Stimulated activated CD8-positive, alpha-beta memory T cell treated with anti-CD3 and anti-CD28 coated beads, Interleukin-2, amount 100 ng/mL, for 48 hours (primary cell): ENCODE measurements at places on chromosomes 7 and 10.
A peak's percentile ranks its signal among the peaks of the same experiment; 100 is the strongest.

DNA sequence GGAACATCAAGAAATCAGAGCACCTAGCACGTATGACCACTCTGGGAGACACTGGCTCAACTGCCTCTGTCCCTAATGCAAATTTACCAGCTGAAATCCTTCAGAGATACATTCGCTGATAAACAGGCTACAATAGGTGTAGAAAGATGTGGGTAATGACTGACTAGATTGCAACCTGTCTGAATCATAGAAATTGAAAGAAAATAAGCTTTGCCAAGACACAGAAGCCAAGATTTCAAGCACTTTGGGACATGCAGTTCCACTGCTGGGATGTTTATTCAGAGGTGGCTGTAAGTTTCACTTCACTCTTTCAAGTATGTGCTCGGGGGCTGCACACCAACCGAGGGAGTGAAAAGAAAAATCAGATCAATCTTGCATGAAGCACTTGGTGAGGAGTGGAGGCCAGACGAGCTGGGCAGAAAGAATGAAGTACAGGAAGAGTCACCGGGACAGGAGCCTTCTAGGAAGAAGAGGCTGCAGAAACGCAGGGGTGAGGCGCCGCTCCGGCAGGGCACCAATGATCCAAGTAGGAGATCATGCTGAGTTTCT, 276.7 kb downstream of the PARD3 start:
- DNase-seq = no peak

GRCh38 chr10:13439313-13440184, 89.3 kb downstream of the BEND7 start:
- no peak for DNase-seq

DNA sequence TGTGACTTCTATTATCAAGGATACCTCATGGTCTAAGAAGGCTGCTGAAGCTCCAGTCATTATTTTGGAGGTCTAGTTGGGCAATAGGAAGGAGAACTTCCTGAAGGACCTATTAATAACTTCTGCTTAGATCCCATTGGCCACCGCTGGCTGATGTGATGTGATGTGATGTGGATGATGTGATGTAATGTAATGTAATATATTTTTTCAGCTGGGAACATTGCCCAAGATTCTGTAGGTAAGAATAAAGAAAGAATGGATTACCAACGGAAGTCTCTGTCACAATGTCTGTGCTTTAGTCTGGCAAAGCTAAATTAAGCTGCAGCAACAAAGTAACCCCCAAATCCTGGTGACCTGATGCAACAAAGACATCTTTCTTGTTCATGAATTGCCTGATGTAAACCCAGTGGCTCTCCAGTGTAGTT, 233.7 kb downstream of the PTEN start:
- no peak for DNase-seq

GRCh38 chr7:138865843-138866242, 67.8 kb upstream of the ATP6V0A4 start:
- no peak for DNase-seq

- DNase-seq = no peak
These were observed 83.6 kb downstream of the CFAP58 start for GRCh38 chr10:104437226-104437625.

GRCh38 chr10:79336739-79337138, 10.5 kb upstream of the PPIF start:
- DNase-seq = no peak

DNA sequence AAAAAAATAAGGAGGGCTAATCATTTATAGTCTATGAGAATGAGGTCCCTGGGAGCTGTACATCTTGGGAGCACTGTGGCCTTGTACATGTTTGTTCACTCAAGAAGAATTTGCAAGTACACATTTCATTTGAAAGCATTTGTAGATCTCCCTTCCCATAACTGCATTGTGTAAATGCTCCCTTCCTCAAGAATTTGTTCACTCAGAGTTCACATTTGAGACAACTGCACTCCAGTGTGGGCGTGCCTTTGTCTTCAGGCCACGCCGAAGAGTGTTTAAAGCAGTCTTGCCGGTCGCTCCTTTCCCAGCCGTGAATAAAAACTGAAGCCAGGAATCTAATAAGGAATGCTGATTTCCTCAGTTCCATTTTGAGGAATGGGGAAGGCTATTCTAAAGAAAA, 291.1 kb upstream of the LYZL1 start:
- DNase-seq = no peak

DNA sequence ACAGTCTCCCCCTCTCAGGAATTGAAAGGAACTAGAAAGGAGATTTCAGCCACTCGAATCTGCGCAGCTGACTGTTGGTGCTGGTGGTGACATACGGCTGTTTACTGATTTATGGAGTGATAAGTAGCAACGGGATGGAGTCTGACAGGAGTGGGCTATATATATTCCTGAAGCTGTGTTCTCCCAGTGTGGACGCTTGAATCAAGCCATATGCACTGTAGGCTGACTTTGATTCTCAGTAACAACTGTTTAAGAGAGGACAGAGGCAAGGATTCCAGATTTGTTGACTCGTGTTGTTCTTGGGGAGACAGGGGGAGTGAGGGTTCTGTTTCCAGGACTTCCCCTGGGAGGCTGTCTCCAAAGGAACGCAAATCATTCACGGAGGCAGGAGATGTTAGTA, 260.1 kb upstream of the AUTS2 start:
- DNase-seq = no peak

DNA sequence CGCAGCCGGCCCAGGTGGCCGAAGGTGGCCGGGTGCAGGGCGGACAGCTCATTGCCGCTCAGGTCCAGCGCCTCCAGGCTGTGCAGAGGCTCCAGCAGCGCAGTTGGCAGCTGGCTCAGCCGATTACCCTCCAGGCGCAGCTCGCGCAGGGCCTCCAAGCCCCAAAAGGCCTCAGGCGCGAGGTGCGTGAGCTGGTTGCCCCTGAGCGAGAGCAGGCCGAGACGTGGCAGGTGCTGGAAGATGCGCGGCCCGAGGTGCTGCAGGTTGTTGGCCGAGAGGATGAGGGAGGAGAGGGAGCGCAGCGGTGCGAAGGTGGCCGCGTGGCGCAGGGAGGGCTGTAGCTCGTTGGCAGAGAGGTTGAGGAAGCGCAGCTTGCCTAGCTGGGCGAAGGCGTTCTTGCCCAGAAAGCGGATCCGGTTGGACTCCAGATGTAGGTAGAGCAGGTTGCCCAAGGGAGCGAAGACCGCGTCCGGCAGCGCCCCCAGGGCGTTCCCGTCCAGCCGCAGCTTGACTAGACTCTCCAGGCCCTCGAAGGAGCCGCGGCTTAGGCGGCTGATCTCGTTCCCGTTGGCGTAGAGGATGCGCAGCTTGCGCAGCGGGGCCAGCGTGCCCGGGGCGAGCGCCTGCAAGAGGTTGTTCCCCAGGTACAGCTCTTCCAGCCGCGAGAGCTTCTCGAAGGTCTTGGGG, 923 bp downstream of the TRIL start:
- no peak for DNase-seq

DNA sequence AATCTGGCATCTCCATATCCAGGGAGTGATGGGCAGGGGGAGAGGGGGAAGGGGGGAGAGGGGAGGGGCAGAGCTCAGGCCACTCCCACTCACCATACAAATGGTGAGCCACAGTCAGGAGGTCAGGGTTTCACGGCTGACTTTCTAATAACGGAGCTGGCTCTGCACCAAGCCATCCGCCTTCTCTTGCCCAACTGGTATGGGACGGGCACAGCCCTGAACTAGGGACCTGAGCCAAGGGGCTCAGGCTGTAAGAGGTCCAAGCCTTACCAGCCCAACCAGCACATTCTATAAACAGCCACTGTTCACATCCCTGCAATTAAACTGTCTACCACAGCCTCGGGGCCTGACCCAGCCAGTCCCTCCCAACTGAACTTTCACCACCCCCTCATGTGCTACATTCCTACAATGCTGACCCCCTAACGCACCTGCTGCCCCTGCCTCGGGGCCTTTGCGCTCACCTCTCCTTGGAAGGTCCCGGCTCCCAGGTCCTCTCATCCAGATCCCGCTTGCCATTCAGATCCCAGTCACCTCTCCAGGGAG, 32.5 kb downstream of the RGS10 start:
- no peak for DNase-seq

GRCh38 chr7:140611641-140612040, 29.0 kb downstream of the DENND2A start:
- no peak for DNase-seq

GRCh38 chr10:24722676-24723385, 856 bp downstream of the ARHGAP21 start:
- DNase-seq = peak; percentile 29

DNA sequence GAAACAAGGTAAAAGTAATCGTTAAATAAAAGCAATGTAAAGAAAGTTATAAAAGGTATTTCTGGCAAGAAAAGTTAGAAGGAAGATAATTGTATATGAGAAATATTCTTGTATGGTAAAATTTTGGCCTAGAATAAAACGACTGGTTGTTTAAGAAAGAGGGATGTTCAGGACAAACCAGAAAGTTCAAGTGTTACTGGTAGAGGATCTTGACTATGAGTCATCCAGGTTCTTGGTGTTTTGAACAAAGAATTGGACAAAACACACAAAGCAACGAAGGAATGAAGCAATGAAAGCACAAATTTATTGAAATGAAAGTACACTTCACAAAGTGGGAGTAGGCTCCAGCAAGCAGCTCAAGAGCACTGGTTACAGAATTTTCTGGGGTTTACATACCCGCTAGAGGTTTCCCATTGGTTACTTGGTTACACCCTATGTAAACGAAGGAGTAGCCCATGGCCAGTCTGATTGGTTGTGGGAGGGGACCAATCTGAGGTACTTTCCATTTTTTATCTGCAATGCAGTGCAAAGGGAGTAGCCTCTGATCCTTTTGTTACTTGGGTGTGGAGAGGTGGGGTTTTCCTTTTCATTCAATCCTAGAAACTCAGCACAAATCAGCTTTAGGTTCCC, 22.4 kb upstream of the GARS1 start:
- no peak for DNase-seq

GRCh38 chr7:21690705-21691104, 147.9 kb downstream of the DNAH11 start:
- no peak for DNase-seq

- DNase-seq = no peak
These were observed 13.2 kb upstream of the TRA2A start for GRCh38 chr7:23544913-23545354.

DNA sequence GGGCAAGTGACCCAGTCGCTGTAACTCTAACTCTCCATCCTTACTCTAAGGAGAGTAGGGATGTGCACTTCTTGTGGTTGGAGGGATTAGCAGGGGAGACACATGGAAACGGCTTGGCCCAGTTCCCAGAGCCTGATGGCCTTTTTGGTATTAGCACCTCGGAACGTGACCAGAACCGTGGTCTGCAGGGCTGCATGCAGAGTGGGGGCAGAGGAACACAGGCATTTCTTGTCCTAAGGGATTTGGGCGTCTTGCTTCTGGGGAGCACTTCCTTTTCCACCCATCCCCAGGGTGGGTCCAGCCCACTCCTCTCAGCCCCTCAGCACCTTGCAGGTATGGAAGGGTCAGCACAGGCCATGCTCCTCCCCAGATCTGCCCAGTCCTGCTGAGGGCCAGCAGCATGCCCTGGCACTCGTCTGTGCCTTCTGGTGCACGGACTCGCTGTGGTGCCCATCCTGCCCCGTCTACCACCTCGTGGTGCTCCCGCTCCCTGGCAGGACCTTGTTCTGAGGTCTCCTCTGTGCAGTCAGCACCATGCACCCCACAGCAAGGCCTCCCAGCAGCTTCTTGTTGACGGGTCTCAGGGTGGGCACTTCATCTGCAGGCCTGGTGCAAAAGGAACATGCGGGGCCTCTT, 109.6 kb downstream of the ACTR3B start:
- DNase-seq = no peak

DNA sequence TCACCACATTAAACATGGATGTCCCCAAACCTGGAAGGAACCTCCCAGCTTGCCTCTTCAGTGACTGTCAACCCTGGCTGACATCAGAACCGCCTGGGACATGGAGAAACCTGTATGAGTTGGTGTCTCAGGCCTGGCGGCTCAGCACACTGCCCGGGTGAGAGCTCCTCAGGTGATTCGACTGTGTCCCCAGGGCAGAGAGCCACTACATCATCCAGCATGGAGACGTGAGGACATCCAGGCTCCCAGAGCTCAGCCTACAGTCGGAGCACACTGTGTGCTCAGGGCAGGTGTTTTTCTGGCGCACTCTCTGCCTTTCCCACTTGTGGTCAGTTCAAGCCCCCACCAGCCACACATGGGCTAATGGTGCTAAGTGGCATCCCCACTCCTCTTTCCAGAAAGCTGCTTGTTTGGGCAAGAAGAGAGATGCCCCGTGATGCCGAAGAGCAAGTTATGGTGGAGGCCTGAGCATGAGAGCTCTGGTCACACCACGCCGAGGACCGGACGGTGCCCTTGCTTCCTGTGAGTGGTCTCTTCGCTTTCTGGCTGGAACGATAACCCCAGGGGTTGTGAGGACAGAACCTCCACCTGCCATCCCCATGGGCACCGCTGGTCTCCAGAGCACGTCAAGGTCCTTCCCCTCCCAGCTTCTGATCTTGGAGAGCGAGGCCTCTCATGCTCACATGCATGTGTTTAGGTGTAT, 38.5 kb downstream of the AMZ1 start:
- DNase-seq = no peak

GRCh38 chr10:6356280-6356793, 153.6 kb downstream of the PFKFB3 start:
- DNase-seq = no peak

DNA sequence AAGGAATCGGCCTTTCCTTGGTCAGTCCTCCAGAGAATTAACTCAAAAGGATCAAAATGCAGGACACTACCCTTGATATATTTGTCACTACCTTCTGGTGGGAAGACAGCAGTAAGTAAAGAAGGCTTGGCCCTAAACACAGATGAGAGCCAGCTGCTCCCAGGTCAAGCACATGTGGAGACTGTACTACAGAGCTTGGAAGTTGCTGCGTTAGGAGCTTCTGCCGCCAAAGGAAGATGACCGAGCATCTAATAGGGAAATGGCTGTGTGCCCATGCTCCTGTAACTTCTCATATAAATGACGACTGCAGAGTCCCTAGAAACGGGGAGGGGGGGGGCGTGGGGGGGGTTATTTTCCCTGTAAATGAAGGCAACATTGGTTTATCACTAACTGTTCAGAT, 59.0 kb downstream of the PODXL start:
- DNase-seq = no peak

GRCh38 chr7:6480323-6480660, 32.5 kb upstream of the DAGLB start:
- no peak for DNase-seq

- DNase-seq = no peak
These were observed 84.9 kb downstream of the TCERG1L start for GRCh38 chr10:131226446-131227162.

DNA sequence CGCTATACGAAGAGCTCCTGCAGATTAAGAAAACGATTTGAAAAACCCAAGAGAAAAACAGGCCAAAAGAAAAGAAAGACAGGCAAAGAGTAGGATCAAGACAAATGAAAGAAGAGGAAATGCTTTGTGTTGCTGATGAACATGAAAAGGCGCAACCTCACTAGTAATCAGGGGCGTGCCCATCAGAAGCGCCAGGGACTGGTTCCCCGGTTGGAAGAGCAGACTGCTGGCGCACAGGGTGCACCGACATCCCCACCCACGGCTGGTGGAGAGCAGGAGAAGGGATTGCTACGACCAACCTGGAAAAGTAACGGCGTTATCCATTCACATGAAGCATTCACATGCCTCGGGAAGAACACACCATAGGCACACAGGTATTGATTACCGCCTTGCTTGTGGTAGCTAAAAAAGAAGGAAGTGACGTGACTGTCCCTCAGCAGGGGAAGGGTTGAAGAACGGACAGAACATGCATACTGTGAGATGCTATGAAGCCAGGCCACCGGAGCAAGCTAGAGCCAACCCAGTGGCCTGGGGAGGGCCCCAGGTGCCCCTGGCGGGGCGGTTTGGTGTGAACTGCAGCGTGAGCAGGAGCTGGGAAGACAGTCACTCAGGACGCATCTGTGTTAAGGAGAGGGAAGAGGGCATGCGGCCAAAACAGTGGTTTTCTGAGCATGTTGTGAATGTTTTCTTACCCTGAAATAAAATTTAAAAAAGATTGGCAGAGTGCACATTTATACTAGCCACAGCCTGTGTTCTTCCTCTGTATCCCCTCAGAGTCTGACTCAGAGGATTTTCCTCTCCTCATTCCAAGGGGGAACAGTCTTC, 18.3 kb downstream of the AGAP3 start:
- no peak for DNase-seq
